ENCODE measurements at places on chromosomes 1 and 21.

GRCh38 chr1:11573116-11573692, 81.0 kb downstream of the FBXO2 start:
- no peak for DNase-seq

DNA sequence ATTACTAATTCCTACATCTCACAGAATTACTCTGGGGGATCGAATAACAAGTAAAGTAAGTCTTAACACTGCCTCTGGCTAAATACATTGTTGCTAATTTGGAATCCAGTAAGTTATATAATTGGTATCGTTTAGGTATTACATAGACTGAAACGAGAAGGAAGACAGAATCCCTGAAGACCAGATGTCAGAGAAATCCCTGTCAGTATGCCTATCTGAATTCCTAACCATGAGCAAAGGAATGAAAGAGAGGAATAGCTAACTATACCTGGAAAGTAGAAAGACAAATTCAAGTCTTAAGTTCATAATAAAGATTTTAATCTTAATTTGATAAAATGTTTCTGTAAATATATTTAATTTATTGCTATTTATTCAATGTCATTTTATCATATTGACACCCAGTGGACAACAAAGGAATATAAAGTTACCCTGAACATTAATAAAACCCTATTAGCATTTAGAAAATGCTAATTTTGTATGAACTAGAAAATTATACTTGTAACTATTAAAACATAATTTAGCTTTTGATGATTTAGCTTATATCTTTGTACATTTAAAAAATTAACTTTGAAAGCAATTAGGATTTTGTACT, 11.4 kb downstream of the DEPDC1 start:
- no peak for DNase-seq

GRCh38 chr1:206662396-206663092, 22.2 kb upstream of the MAPKAPK2 start:
- no peak for DNase-seq

- DNase-seq = no peak
Observed at GRCh38 chr1:90045853-90046563, 51.1 kb downstream of the ZNF326 start.

- no peak for DNase-seq
Observed at GRCh38 chr1:243354511-243355153, 98.8 kb downstream of the SDCCAG8 start.

- no peak for DNase-seq
Observed at GRCh38 chr1:3369446-3370076, 84.9 kb upstream of the ARHGEF16 start.

- DNase-seq = no peak
Observed at GRCh38 chr1:220687809-220688208, 2.4 kb upstream of the C1orf115 start.

GRCh38 chr1:114330451-114330983, 176.8 kb upstream of the SYT6 start:
- no peak for DNase-seq

DNA sequence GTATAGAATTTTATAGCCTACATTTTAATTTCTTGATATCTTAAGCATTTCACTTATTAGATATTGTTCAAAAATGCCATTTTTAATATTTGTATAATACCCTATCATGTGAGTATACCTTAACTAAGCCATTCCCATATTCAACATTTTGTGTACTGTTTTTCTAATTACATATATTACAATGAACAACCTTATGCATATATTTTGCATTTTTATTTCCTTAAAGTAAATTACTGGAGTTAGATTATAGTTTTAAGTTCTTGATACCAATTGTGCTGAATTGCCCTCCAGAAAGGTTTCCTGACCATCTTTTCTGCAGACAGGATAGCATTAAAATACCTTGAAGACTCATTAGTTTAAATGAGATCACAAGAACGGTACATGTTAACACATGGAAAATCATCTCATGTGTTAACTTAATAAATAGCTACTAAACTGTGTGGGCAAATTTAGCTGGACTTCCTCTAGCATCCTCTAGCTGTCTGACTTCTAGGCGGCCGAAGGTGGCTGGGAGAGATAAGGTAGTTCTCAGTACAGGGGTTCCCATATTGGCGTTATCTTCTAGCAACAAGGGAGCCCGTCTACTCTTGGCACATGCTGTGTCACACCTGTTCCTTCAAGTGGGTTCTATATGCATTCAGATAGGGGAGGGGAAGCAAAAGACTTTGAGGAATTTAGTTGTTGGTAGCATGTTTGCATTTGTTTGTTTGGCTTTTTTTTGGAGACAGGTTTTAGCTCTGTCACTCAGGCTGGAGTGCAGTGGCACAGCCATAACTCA, 8.9 kb downstream of the DCLRE1B start:
- DNase-seq = no peak

GRCh38 chr1:165281207-165281901, 75.2 kb downstream of the LMX1A start:
- no peak for DNase-seq

DNA sequence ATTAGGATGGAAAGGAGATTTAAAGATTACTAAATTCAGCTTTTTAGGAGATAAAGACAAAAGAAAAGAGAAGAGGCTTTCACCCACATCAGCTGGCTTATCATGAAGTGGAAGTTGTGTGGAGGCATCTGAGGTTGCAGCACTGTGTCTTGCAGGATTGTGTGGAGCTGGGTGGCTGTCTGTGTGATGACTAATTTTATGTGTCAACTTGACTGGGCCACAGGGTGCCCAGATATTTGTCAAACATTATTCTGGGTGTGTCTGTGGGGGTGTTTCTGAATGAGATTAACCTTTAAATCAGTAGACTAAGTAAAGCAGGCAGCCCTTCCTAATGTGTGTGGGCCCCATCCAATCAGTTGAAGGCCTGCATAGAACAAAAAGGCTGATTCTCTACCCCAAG, 3.9 kb downstream of the KCNA10 start:
- DNase-seq = no peak

DNA sequence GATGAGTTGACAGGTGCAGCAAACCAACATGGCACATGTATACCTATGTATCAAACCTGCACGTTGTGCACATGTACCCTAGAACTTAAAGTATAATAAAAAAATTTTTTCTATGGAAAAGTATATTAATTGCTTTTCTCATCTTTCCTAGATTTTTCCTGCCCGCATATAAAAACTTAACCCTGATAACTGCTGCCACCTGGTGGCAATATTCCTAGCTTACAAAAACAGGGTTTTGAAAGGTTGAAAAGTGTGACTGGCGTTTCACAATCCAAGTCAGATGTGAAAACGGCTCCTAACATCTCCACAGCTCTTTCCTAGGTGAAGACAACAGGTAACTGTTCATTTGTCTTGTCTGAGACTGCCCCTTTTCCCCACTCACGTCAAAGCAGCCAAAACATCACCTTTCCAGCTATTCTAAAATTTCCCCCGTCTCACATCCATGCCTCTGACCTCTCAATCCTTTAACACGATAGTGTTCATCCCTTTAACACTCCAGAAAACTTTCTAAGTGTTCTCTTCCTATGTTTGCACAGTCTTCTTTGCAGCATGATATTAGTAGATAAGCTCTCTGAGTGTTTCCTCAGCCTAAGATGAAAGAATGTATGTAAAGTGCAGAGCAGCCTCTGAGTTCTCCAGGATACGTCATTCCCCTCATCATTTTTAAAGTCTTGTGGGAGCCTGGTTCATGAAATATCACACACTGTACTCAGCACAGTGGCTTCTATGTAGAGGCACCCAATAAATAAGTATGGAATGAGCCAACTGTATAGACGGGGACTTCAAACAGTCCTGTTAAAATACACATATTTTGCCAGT, 27.5 kb downstream of the OVGP1 start:
- no peak for DNase-seq

DNA sequence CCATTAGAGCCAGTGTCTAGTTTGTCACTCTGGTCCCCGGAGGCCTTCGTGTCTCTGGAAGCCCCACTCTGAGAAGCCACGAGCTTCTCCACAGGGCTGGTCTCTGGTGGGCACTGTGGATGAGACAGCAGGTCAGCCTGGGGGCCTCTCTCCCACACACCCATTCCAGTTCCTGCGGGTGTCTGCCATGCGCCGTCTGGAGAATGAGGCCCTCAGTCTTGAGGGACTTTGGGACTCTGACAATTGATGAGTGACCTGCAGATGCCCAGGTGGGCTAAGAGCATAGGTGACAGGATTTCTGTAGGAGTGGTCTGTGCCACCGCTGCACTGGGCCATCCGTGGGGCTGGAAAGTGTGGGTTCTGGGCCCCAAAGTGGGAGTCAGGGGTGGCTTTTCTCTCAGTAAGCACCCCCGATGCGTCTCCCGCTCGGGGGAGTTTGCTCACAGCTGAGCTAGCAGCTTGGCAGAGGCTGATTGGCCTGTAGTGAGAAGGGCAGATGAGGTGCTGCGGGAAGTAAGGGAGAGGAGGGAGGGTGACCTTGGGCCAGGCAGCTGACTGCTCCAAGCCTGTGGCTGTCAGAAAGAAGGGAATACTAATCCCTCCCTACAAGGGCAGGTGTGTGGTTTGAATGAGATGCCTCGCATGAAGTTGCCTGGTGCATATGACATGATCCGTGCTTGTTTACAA, 26.4 kb downstream of the LHX4 start:
- no peak for DNase-seq

DNA sequence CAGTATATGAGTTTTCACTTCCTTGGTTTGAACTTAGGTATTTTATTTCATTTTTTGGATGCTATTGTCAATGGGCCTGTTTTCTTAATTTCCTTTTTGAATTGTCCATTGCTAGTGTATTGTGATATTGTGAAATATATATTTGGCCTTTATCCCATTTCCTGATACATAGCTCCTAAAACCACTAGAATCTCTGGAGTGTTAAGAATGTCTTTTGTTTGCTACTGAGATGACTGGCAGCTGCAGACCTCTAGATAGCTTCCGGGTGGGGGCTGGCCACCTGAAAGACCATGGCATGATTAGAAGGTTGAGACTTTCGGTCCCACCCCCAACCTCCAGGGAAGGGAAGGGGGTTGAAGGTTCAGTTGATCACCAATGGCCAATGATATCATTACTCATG, 245.4 kb downstream of the KCNJ6 start:
- no peak for DNase-seq

DNA sequence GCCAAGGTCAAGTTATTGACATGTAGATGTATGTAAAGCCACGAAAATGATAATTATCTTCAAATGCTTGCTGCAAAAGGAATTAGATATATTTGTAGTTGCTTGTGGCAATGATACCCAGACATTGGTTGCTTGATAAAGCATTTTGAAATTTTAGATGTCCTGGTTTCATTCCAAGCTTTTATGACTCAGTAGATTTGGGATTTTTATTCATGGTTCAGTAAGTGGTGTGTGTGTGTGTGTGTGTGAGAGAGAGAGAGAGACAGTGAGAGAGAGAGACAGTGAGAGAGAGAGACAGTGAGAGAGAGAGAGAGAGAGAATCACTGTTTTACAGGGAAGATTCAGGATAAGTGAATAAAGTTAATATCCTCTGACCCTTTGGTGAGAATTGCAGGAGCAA, 498.2 kb upstream of the C1orf87 start:
- no peak for DNase-seq

- no peak for DNase-seq
Observed at GRCh38 chr21:32814528-32814927, 43.0 kb upstream of the PAXBP1 start.

DNA sequence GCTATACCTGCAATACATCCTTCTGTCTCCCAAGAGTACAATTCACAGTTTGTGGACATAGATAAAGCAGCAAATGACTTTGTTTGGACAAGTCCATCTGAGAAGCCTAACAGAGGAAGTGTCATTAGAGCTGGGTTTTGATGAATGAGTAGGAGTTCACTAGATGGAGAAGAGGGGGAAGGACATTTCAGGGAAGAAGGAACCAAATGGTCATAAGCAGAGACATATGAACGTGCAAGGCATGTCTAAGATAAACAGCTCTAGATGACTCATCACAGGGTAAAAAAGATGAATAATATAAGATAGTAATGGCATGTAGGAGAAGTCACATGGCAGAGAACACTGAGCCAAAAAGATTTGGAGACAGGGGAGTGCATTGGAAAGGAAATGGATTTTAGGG, 54.5 kb downstream of the HMGB4 start:
- no peak for DNase-seq

DNA sequence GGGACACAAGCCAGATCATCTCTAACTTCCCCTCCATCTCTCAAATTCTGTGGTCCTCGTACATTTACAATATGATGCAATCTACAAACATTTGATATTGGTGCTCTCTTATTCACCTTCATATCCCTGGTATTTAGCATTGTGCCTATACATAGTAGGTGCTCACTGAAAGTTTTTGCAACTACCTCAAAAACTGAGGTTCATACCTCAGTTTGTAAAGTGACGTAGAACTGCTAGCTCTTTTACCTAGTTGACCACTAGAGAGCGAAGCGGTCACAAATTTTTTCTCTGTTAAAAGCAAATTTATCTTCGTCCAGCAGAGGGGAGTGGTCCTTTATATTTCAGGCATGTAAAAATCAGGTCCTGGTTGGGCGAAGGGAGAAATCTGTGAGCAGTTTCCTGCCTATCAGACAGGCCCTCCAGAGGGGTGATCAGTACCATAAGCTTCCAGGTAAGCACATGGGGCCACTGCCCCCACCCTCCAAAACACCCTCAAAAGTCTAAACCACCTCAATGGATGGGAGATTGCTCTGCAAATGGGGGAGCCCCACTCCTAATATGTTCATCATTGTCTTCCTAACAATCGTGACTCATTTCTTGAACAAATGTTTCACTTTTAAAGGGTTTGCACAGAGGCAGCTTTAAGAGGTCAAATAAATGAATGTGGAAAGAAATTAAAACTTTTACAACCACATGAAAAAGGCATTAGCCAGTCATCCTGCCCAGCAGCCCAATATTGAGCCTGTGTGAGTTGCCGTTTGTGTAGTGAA, 10.6 kb upstream of the HLCS start:
- DNase-seq = peak; percentile 59

- no peak for DNase-seq
Observed at GRCh38 chr1:223492044-223492443, 98.8 kb downstream of the CCDC185 start.

- DNase-seq = peak; percentile 73
Observed at GRCh38 chr1:168112673-168113305, 23.9 kb downstream of the GPR161 start.

GRCh38 chr1:173864179-173864867, 3.5 kb downstream of the GAS5 start:
- DNase-seq = no peak

GRCh38 chr21:35343046-35343819, 294.1 kb upstream of the RUNX1 start:
- no peak for DNase-seq

DNA sequence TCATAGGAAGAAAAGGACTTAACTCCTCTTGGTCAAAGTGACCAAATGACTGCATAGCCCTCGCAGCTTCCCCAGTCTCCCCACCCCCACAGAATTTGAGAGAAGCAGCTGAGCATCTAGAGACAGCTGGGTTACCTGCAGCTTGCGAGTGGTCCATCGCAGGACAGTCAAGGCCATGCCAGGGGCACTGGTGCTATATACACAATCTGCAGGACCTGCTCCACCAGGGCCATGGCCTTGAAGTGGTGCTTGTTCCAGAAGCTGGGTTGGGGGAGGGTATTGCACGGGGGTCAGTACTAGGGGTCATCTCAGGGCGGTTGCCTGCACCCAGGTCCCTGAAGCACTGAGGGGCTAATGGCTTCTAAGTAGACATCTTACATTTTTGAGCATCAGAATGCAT, 10.4 kb downstream of the MRTO4 start:
- DNase-seq = peak; percentile 68

All from activated CD8-positive, alpha-beta memory T cell treated with anti-CD3 and anti-CD28 coated beads, Interleukin-2, amount 50 U/mL, for 48 hours (primary cell).